ENCODE measurements at places on chromosomes 5 and 9.

GRCh38 chr9:5481322-5482040 lies 28.9 kb upstream of the PDCD1LG2 start:
- DNase-seq, result no peak

- DNase-seq, result no peak
Measured at GRCh38 chr9:77111408-77111807, 65.9 kb upstream of the VPS13A start.

GRCh38 chr5:181217111-181217802 lies 5.8 kb upstream of the TRIM41 start:
- peak; percentile 67 for DNase-seq

- DNase-seq, result no peak
Measured at GRCh38 chr5:9196403-9197227, 349.3 kb downstream of the SEMA5A start.

DNA sequence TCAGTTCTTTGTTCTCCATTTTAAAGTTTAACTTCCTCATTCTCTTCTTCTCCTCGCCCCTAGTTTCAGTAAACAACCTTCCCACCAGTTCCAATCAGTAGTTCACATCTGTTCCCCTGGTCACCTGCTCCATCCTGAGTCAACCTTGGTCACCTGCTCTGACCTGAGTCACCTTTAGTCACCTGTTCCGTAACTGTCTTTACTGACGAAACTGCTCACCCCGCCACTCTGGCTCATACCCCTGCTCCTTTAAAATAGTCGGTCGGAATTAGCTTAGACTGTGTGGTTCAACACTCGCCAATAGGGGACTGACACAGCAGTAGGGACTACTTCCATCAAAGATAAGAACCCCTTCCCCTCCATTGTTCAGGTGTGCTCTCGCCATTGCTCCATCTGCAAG lies 76.3 kb upstream of the GPBP1 start:
- DNase-seq, result no peak

DNA sequence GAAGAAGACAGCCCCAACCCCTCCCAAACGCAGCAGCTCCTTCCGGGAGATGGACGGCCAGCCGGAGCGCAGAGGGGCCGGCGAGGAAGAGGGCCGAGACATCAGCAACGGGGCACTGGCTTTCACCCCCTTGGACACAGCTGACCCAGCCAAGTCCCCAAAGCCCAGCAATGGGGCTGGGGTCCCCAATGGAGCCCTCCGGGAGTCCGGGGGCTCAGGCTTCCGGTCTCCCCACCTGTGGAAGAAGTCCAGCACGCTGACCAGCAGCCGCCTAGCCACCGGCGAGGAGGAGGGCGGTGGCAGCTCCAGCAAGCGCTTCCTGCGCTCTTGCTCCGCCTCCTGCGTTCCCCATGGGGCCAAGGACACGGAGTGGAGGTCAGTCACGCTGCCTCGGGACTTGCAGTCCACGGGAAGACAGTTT lies 12.5 kb downstream of the QRFP start:
- DNase-seq, result no peak

- DNase-seq, result no peak
Measured at GRCh38 chr5:108801301-108801700, 53.6 kb downstream of the FER start.

DNA sequence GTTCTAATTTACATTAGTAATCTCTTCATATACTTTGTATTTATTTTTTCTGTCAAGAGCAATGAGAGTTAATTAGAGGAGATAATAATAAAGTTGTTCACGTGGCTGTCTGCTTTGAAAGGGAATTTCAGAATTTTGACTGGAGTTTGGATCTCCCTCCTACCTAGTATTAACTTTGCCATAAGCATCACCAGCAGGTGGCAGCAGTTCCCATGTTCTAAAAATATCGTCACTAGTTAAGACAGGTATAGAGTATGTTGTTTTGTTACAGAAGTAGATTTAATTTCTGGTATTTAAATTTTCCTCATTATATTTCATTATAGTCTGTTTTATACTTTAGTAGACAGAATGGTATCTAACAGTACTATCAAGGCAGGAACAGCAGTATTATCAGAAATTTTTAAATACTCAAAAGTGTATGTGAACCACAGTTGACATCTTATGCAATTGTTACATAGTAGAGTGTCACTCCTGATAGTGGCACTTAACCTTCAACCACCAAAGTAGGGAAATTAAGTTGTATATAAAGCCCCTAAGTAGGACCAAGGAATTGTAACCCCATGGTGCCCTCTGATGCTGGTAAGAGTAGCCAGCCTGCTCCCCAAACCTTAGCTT lies 20.4 kb downstream of the GNPDA1 start:
- peak; percentile 73 for DNase-seq

GRCh38 chr5:180287404-180287803 lies 4.5 kb downstream of the MAPK9 start:
- no peak for DNase-seq

- no peak for DNase-seq
Measured at GRCh38 chr5:39599721-39600431, 175.1 kb upstream of the DAB2 start.

GRCh38 chr5:144864118-144864517 lies 693.4 kb downstream of the KCTD16 start:
- DNase-seq, result no peak

- DNase-seq, result no peak
Measured at GRCh38 chr5:138645778-138646575, 70.8 kb upstream of the HSPA9 start.

GRCh38 chr5:103674251-103674650 lies 111.7 kb upstream of the NUDT12 start:
- no peak for DNase-seq

DNA sequence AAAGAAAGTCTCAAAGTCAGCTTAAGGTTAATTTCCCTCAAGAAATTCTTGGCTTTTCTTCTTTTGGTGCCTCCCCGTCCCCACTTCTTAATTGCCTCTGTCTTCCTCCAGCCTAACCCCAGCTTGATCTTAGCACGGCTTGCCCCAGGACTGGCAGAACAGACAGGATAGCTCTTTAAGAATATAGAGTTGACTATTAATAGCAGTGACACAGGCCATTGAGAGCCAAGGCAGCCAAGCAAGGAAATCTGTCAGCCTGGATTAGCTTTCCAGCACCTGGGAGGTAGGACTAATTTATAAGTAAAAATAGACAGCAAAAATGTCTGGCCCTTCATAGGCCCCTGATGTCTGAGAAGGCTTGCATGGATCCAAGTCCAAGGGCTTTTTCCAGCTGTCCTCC lies 384.6 kb upstream of the SLC30A5 start:
- no peak for DNase-seq

GRCh38 chr5:158084292-158084691 lies 225.3 kb upstream of the CLINT1 start:
- no peak for DNase-seq

GRCh38 chr5:132896685-132897084 lies 23.2 kb downstream of the LEAP2 start:
- no peak for DNase-seq

DNA sequence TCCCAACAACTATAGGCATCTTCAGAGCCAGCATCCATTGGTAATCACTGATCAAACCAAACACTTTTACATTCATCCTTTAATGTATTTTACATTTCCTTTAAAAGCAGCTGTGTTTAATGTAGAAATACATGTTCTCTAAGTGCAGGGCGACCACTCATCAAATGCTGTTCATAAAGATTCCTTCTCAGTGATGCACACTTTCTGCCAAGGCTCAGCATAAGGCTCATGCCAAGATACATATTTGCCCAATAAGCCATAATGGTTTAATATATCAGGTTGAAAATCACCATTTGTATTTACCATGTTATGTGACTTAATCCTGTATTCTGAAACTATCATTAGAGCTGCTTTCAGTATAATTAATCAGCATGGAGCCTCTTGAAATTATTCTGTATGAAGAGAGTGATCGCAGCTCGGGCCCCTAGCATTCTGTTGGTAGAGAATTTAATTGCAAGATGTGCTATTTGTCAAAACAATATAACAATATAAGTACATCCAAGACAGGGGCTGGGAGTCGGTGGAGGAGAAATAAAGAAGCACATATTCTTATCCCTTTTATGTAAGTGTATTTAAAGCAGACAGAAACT lies 267.5 kb downstream of the EBF1 start:
- DNase-seq, result no peak

- no peak for DNase-seq
Measured at GRCh38 chr5:106699796-106700195, 970.9 kb downstream of the EFNA5 start.

DNA sequence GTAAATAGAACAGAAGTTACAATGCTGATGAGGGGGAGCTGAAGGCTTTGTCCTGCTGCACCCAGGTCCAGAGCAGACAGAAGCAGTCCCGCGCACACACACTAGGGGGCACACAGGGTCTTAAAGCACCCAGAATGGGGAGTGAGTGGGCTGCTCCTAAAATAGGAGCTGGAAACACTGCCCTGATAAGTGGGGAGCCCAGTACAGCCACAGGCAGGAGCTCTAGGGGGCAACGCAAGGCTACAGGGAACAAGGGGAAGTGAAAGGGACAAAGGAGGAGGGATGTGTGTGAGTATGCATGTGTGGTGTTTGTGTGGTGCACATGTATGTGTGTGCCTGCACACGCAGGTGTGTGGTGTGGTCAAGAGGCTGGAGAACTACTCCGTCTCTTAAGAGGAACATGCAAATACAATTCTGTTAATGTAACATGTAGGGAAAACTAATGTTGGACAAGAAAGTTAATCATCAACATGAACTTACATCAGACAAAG lies 191.5 kb downstream of the ROR2 start:
- peak; percentile 30 for DNase-seq

- no peak for DNase-seq
Measured at GRCh38 chr5:137061382-137061781, 437.7 kb downstream of the SPOCK1 start.

- DNase-seq, result no peak
Measured at GRCh38 chr5:44048276-44048984, 340.8 kb downstream of the FGF10 start.

- no peak for DNase-seq
Measured at GRCh38 chr5:39225405-39226099, 6.2 kb upstream of the FYB1 start.

- no peak for DNase-seq
Measured at GRCh38 chr5:51860532-51861018, 477.3 kb downstream of the ISL1 start.

DNA sequence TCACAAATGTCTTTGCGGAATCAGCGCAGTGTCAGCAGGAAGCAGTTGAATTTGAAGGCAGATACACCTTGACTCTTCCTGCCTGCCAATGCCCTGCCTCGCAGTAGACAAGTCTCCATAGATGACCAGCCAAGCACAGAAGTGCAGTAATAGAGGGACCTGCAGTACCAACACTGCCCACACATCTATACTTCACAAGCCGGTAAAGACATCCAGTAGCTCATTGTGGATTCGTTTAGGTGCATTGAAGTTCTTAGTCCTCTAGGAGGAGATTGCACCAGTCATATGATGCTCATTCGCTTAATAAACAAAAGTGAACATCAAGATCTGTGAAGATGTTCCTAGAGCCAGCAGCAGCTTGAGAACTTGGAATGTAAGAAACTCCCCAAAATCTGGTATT lies 7.1 kb upstream of the IFNA2 start:
- no peak for DNase-seq

DNA sequence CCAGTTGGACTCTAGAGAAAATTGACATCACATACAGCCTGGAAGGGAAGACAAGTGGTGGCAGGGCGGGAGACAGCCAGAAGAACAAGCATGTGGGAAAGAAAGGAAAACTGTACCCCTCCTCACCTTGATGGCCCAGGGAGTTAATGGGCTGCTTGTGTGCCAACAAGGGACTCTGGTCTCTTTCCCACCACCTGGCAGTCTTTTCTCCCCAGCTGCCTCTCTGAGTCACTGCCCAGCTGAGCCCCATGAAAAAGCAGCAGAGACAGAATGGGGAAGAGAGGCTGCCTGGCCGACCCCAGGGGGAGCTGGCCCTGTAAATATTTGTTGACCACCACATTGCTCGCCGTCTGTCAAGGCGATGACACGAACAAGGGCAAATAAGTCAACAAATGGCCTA lies 359.4 kb downstream of the ENC1 start:
- DNase-seq, result no peak

DNA sequence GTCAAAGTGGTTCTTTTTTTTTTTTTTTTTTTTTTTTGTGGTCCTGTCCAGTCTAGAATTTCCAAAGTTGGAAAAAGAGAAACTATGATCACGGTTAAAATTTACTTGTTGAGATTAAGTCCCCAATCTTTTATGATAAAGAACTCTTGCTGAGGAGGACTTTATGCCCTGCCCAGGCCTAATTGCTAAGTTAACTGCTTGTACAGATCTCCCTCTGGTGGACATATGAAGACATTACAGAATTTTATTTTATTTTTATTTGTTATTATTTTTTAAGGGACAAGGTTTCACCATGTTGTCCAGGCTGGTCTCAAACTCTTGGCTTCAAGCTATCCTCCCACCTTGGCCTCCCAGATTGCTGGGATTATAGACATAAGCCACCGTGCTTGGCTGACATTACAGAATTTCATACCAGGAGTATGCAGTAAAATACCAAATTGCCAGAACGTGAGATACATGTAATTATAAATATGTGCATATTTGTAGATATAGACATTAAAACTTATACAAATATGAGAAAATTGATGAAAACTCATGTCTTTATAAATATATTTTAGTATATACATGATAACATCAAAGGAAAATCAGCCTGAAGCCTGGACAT lies 91.2 kb downstream of the RFK start:
- DNase-seq, result no peak

GRCh38 chr9:94847486-94847885 lies 121.0 kb downstream of the AOPEP start:
- no peak for DNase-seq

DNA sequence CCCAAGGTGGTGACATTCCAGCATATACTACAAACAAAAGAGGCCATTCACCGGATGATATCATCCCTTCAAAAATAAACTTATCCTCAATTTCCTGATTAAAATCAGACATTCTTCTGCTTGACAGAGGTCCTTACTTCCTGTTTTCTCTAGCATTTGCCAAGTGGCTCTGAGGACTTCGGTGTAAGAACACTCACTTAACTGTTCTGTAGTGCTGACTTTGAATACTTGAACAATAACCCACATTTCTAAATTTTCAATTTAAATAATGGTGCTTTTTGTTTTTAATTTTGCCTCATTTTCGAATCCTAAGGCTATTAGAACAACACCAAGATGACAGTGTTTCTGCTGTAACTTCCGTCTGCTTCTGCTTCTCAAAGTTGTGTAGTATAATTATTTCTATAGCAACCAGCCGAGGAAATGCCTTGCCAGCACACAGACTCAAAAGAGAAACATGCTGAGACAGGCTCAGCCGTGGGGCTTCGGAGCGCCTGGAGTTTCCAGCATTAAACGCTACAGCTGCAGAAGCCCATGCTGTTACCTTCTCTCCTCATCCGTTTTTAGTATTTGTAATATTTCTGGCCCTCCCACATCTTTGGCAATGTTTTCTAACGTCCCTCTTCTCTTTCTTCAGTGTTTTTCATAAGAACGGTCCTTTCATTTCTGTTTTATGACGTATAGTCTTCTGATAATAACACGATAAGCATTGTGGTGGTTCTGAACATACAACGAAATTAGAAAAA lies 19.5 kb upstream of the ANXA1 start:
- DNase-seq, result peak; percentile 24

All from activated CD4-positive, alpha-beta T cell treated with anti-CD3 and anti-CD28 coated beads for 24 hours (primary cell).